ENCODE measurements at places on chromosomes 7 and 10.
A peak's percentile ranks its signal among the peaks of the same experiment; 100 is the strongest.

DNA sequence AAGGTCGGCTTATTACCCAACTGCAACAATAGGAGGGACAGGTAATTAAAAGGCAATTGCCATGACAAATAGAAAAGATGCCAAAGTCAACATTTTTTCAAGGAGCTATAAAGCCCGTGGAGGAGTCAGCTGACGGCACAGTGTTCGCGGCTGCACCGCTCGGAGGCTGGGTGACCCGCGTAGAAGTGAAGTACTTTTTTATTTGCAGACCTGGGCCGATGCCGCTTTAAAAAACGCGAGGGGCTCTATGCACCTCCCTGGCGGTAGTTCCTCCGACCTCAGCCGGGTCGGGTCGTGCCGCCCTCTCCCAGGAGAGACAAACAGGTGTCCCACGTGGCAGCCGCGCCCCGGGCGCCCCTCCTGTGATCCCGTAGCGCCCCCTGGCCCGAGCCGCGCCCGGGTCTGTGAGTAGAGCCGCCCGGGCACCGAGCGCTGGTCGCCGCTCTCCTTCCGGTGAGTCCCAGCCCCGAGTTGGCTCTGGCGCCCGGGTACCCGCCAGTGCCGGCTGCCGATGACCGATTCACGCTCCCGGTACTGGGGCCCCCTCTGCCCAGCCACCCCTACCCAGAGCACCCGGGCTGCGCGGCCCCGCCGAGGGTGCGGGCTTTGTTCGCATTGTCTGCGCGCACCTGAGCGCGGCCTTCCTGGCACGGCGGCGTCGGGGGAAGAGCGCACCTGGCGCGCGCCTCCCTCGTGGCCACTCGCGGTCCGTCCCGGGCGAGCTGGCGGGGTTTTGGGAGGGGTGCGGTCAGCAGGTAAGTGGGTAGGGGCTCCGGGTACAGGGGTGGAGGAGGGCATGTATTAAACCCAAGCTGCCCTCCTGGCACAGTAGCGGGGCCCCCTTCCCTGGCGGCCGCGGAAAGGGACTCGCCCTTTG is at the start of gene VWA2:
Gene VWA2, plus strand, starts transcription at position 138 of the 877 bp plus-strand sequence. CDS start 9,460 bp downstream, outside the sequence.
- DNase-seq, result no peak

- no peak for DNase-seq
Measured at GRCh38 chr7:72182036-72182435, 230.1 kb downstream of the CALN1 start.

- no peak for DNase-seq
Measured at GRCh38 chr7:43572516-43573049, 10.3 kb upstream of the STK17A start.

- DNase-seq, result peak; percentile 53
Measured at GRCh38 chr7:2710286-2710655, 22.3 kb downstream of the AMZ1 start.

GRCh38 chr7:75584354-75584753 is 92.2 kb downstream of the SPDYE5 start:
- no peak for DNase-seq

DNA sequence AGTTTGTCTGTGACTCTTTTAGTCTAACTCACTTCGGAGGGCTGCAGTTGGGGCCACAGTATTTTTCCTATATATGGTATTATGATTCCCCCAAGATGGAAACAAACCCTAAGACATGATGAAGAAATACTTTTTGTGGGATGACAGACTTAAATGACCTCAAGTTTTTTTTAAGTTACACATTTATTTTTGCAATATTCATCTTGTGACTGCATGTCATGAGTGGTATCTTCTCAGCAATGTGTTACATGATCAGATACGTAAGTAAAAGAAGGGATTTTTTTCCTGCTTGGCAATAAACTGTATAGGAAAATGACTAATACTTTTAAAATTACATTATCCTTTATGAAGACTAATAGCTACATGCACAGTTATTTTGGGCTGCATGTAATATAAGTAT is 57.8 kb downstream of the OR13A1 start:
- DNase-seq, result no peak

GRCh38 chr7:80362010-80362618 is 149.8 kb downstream of the GNAT3 start:
- no peak for DNase-seq

GRCh38 chr10:87837445-87837844 is 19.4 kb upstream of the ATAD1 start:
- no peak for DNase-seq

- peak; percentile 81 for DNase-seq
Measured at GRCh38 chr7:138738551-138739335, 37.6 kb upstream of the SVOPL start.

- DNase-seq, result no peak
Measured at GRCh38 chr10:47353351-47353750, 5.2 kb downstream of the RBP3 start.

DNA sequence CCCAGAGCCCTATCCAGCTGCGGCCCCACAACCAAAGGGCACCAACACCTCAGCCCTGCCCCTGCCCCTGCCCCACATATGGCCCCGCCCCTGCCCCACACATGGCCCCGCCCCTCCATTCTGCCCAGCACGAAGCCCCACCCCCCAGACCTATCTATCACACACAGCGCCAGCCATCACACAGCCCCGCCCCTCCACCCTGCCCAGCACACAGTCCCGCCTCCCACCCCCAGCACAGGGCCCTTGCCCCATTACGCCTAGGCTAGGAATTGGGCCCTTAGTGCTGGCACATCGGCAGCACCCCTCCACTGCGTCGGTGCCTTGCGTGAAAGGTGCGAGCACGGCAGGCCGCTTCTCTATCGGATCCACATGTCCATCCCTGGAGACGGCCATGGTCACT is 126.8 kb downstream of the MAD1L1 start:
- DNase-seq, result no peak

DNA sequence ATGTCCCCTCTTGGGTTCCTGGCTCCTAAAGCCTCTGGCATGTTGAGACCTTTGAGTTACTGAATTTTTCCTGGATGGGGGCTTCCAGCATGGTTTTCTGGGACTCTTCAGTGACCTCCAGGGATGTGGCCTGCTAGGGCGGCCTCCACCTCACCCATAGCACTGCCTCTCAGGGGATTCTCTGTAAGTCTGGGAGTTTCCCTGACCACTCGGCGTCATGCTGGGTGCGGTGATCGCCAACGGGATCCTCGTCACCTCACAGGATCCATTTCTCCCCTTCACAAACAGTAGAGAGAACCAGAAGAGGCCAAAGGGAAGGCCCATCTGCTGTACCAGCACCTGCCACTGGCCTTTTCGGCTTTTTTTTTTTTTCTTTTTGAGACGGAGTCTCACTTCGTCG is 84.3 kb downstream of the NPTX2 start:
- no peak for DNase-seq

- no peak for DNase-seq
Measured at GRCh38 chr10:4359003-4359402, 467.0 kb upstream of the AKR1E2 start.

DNA sequence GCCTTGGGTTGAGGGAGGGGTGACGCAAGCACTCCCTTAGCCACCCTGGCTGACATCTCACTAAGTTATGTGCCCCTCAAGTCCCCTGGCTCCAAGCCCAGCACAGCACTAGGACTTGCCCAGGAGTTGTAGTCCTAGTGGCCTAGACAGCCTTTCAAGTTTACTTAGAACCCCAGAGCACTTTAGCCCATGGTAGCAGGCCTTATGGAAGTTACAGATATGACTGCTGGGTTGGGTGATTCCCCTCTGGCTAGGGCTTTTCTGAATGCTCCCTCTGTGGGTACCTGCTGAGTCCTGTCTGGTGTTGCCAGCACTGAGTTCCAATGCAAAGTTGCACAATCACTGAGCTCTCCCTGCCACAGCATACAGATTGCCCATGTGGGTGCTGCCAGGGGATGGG is 83.2 kb downstream of the AHCYL2 start:
- no peak for DNase-seq

GRCh38 chr7:137992550-137993394 is 9.1 kb downstream of the CREB3L2 start:
- no peak for DNase-seq

DNA sequence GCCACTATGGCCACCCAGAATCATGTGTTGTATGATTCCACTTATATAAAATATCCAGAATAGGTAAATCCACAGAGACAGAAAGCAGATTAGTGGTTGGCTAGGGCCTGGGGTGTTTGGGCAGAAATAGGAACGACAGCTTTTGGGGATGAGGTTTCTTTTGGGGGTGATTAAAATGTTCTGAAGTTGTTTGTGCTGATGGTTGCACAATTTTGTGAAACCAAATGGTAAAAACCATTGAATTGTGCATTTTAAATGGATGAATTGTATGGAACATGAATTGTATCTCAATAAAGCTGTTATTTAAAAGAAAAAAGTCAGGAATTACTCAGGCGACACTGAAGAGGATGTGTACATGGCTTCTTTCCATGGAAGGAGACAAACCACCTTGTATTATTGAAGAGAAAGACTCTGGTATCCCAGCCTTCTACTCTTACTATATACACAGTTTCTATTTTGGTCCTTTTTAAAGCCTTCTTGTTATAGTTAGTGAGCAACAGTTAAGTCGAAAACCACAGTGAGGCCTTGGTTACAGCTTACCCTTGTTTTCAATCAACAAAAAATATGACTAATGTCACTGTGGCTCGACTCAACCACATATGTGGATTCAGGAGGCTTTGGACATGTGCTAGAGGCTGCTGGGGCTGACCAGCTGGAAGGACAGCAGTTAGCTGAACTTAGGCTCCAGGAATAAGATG is 57.1 kb upstream of the KMT2E start:
- DNase-seq, result no peak

- no peak for DNase-seq
Measured at GRCh38 chr7:66359656-66360211, 154.6 kb downstream of the TPST1 start.

DNA sequence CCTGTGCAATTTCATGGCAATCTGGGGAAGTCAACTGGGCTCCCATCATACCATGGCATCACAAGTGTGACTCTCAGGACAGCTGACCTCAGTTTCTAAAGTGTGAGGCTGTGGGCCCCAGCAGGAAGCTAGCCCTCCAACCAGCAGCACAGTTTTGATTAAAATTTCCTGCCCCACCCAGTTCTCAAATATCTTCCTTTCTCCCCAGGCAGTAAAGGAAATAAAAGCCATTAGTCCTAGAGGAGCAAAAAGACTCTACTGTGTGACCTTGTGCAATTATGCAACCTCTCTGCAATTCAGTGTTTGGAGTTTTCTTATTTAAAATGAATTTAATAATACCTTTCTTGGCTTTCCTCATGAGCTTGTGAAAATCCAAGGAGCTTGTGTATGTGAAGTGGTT is 143.1 kb upstream of the CDCA7L start:
- DNase-seq, result no peak

DNA sequence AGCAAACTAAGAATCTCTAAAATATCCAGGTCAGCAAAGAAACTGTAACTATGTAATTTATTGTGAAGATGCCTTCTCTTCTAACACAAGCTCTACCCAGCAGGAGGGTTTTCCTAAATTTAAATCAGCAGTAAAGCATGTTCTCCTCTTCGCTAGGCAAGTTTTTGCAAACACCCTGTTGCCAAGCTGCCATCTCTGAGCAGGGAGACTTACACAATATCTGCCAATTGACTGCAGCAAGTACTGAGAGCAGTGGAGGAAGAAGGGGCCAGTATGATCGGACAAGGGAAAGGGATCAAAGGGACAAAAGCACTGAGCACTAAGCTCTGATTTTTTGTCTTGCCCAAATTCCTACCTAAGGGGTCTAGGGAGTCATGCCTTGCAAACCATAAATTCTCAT is 16.0 kb upstream of the LANCL2 start:
- no peak for DNase-seq

- DNase-seq, result no peak
Measured at GRCh38 chr10:105017691-105018090, 376.6 kb downstream of the SORCS3 start.

DNA sequence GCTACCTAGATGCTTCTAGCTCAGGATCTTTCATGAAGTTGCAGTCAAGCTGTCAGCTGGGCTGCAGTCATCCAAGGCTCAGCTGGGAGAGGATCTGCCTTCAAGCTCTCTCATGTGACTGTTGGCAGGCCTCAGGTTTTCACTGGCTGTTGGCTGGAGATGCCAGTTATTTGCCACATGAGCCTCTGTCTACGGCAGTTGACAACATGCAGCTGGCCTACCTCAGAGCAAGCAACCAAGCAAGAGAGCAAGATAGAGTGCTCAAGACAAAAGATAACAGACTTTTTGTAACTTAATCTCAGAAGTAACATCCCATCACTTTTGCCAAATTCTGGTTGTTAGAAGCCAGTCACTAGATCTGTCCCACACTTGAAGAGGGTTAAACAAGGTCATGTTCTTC is 125.8 kb downstream of the TPST1 start:
- DNase-seq, result no peak

- DNase-seq, result no peak
Measured at GRCh38 chr10:110857265-110858171, 14.2 kb upstream of the PDCD4 start.

GRCh38 chr7:81925530-81925929 is 155.7 kb upstream of the HGF start:
- no peak for DNase-seq

- DNase-seq, result no peak
Measured at GRCh38 chr7:79405368-79405767, 48.1 kb downstream of the MAGI2 start.

GRCh38 chr10:77038407-77038806 is 599.2 kb downstream of the KCNMA1 start:
- no peak for DNase-seq

DNA sequence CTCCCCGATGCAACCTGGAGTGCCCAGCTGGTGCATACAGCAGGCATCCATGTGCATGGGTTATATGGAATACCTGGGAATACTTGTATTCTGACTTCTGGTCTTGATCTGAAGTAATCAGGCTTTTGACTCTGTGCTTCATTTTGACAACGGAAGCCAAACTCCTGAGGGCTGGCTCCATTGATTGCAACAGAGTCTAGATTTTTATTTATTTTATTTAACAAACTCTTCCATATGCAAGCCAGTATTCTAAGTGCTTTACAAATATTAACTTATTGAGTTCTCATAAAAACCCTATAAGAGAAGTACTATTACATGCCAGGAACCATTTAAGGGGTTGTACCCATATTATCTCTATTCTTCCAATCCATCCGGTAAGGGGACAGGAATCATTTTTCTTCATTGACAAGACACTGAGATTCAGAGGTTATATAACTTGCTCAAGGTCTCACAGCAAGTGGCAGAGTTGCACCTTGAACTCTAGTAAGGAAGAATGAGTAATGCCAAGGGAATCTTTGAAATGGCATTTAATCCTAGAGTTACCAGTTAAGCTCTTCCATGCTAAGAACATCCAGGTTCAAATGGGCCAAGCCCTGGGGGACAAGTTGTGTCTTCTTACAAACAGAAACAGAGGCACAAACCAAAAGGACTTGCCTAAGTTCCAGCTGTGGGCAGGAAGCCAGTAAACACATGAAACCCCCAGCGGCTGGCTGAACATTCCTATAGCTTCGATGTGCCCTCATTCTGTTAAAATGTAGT is 241.0 kb downstream of the WDR11 start:
- DNase-seq, result no peak

GRCh38 chr10:48305905-48306264 is 592 bp upstream of the MAPK8 start:
- no peak for DNase-seq

- DNase-seq, result no peak
Measured at GRCh38 chr7:94064541-94065191, 60.5 kb upstream of the BET1 start.

DNA sequence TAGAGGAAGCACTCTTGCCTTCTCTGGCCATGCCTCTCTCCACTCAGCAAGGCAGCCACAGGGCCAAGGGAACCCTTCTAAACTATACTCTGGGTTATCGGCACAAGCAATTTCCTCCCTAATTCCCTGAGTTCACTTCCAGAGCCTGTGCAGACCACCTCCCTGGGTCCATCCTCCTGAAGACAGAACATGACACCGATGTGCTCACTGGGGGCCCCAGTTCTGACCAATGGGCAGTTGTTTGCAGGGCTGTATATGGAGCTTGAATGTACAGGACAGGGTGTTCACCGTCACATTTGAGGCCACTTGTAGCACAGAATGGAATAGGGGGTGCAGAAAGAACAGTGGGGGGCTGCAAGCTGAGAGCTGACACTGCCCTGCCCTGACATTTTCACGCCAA is 77.7 kb downstream of the TFEC start:
- no peak for DNase-seq
